ENCODE measurements at places on chromosomes 12 and 14.

GRCh38 chr12:95820096-95820703, 29.6 kb upstream of the NTN4 start:
- DNase-seq = peak; percentile 83

DNA sequence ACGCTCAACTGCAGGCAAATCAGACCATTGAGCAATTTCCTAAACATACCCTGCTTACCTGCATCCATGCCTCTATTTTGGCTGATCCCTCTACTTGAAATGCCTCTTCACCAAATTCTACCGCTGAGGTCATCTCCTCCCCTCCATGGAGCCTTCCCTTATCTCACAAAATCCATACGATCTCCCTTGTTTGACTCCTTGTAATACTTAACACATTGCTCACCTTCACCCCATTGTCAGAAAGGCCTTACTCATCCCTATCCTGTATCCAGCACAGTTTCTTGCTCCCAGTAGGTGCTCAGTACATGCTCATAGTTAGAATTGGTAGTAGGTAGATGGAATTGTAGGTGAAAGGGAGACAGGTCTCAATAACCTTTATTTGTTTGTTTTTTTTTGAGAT, 5.4 kb downstream of the DDN start:
- DNase-seq = no peak

DNA sequence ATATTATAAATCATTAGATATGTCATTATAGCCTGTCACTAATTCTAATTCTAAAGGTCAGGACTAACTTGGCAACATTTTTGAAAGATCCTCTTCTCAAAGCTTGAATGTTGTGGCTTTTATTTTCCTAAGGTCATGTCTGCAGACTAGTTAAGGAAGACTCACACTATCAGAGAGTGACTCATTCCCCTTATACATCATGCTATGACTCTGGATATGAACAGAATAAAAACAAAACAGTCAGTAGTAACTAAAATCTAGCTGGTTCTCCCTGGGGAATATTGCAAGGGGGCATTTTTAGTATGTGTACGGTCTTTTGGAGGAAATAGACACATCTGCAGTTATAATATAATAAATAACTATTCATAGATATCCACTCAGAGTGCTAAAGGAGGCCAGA, 170.6 kb downstream of the SLC2A13 start:
- no peak for DNase-seq

- peak; percentile 79 for DNase-seq
Observed at GRCh38 chr14:67411820-67412421, at the start of gene PLEK2. PLEK2 (minus strand) TSS chr14:67412165; CDS start chr14:67412059, 106 bp downstream.

Measured in NCI-H1105 (cell line).